Esophagus (tissue), 2 donors: ENCODE measurements at places on chromosomes 2 and 18. TPM values are rescaled to one million over a fixed set of nuclear protein-coding genes. Genes with fewer than 3 reads are reported as not detected.

The MAPK4 gene
- 0.65 TPM for polyA plus RNA-seq

The HAUS1 gene
- 18.8 TPM for polyA plus RNA-seq

The KCNG2 gene
- not detected for polyA plus RNA-seq

The MARCO gene
- 0.18 TPM for polyA plus RNA-seq

The EN1 gene
- polyA plus RNA-seq: not detected

The CD8B2 gene
- polyA plus RNA-seq: 0.10 TPM

The TMEM200C gene
- polyA plus RNA-seq: not detected

The FAHD2A gene
- 9.3 TPM for polyA plus RNA-seq

The EIF2AK3 gene
- polyA plus RNA-seq: 5.7 TPM

The SLC5A7 gene
- not detected for polyA plus RNA-seq

The ANKRD62 gene
- 0.16 TPM for polyA plus RNA-seq

The TRIP12 gene
- 25.8 TPM for polyA plus RNA-seq

The ZBTB14 gene
- 3.7 TPM for polyA plus RNA-seq

The CDH19 gene
- 0.79 TPM for polyA plus RNA-seq

The LOXL3 gene
- 0.79 TPM for polyA plus RNA-seq

The CFAP221 gene
- not detected for polyA plus RNA-seq

The PLGLB2 gene
- 4.9 TPM for polyA plus RNA-seq

The IL37 gene
- polyA plus RNA-seq: 0.06 TPM

The MEIS1 gene
- 16.8 TPM for polyA plus RNA-seq

The TCF23 gene
- polyA plus RNA-seq: not detected

The SLC5A6 gene
- 11.4 TPM for polyA plus RNA-seq

The CNTNAP5 gene
- not detected for polyA plus RNA-seq

The HOXD1 gene
- 0.21 TPM for polyA plus RNA-seq

The PTH2R gene
- not detected for polyA plus RNA-seq

The SFTPB gene
- 0.77 TPM for polyA plus RNA-seq

The MAIP1 gene
- 14.2 TPM for polyA plus RNA-seq

The PAX3 gene
- polyA plus RNA-seq: not detected

The ZCCHC2 gene
- polyA plus RNA-seq: 3.5 TPM

The GPR75 gene
- 0.84 TPM for polyA plus RNA-seq

The MGAT4A gene
- polyA plus RNA-seq: 3.0 TPM

The SMAD7 gene
- polyA plus RNA-seq: 4.4 TPM

The OBSL1 gene
- 19.9 TPM for polyA plus RNA-seq

The NPPC gene
- polyA plus RNA-seq: 2.2 TPM

The SLC23A3 gene
- polyA plus RNA-seq: 1.2 TPM

The SEPTIN10 gene
- polyA plus RNA-seq: 44.8 TPM

The MBD1 gene
- 34.8 TPM for polyA plus RNA-seq

The CAMKMT gene
- 5.6 TPM for polyA plus RNA-seq

The FBXO36 gene
- 1.3 TPM for polyA plus RNA-seq

The ANTXR1 gene
- polyA plus RNA-seq: 8.5 TPM

The GALNT13 gene
- 0.02 TPM for polyA plus RNA-seq

The CDH2 gene
- polyA plus RNA-seq: 0.38 TPM

The MOGAT1 gene
- polyA plus RNA-seq: 0.05 TPM

The FHOD3 gene
- polyA plus RNA-seq: 11.1 TPM
